ENCODE measurements at places on chromosomes 2 and 18.

DNA sequence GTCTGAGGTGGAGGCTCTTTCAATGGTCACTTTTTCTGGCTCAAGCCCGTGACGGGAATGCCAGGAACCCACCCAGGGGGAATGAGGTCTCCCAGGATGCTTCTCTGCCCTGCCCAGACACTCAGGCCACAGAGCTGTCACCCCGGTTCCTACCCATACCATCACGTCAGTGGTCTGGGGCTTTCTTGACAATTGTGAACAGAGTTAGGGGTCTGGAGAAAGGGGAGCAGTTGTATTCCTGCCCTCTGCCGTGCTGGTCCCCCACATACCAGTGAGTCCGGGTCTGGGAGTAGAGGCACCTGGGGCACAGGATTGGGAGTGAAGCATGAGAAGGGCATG lies 97.2 kb downstream of the B3GNT2 start:
- DNase-seq, result no peak

DNA sequence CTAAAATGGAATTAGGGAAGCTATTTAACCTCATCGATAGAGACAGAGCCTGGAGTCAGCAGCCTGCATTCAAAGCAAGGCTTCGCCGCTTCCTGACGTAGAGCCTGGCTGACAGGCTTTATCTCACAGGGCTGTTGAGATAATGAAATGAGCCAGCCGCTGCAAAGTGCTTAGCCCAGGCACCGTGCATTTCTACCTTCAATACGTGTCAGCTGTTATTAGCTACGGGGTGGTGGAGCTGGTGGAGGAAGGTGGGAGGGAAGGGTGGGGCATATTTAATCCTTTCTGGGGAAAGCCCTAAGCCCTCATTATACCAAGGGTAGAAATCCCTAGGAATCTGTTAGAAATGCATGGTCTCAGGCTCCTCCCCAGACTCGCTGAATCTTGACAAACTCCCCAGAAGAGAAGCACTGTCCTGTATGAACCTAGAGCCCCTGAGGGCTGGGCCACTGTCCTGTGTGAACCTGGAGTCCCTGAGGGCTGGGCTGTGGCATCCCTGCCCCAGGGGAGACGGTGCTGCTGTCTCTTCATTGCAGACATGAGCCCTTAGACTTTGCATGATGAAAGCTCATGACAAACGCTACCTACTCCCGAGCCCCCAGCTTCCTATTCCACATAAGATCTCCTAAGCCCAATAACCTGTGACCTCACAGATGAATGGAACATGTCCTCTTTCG lies 72.4 kb downstream of the ALPK2 start:
- DNase-seq, result no peak

DNA sequence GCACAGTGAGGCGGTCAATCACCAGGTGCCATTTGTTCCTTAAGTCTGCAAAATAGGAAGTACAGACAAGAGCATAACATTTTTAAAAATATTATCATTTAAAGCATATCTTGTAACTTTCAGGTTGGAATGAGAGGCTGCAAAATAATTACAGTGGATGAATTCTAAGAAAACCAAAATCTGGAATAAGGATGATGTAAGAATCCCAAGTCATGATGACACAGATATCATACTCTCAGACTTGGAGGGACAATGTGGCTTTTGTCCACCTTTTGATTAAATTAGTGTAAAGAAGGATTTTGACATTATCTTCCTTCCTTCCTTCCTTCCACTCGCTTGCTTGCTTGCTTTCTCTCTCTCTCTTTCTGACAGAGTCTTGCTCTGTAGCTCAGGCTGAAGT lies 244.4 kb downstream of the NAPG start:
- DNase-seq, result no peak

GRCh38 chr2:134722728-134723127 lies 3.9 kb upstream of the TMEM163 start:
- DNase-seq, result no peak

- no peak for DNase-seq
Observed at GRCh38 chr18:65352186-65352585, 398.6 kb upstream of the CDH7 start.

- no peak for DNase-seq
Observed at GRCh38 chr18:46408334-46408987, 248.6 kb downstream of the LOXHD1 start.

DNA sequence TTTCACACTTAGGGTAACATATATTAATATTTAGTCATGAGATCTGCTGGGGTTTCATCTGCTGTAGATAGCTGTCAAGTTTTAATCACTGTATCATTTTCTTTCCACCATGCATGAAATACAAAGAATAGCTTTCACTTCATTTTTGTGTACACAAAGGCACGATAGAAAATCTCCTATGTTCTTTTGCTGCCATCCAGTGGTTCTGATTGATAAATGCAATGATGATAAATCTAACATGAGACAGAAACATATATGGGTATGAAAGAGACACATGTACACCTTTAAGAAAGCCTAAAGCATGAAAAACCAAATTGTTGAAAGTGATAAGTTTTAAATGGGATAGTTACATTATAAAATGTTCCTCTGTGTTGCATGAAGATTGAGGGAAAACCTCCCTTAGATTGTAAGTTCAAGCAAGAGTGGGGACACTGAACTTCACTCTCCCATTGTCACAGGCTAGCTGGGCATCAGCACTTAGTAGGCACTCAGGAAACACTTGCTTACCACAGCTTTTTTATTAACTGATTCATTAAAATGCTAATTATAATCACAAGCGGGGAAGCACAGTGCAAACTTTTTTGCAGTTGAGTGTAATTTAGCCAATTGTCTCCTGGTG lies 31.2 kb downstream of the C1D start:
- DNase-seq, result no peak

- no peak for DNase-seq
Observed at GRCh38 chr2:45960057-45960863, 308.8 kb downstream of the PRKCE start.

- DNase-seq, result no peak
Observed at GRCh38 chr2:134943540-134943939, 24.9 kb downstream of the CCNT2 start.

DNA sequence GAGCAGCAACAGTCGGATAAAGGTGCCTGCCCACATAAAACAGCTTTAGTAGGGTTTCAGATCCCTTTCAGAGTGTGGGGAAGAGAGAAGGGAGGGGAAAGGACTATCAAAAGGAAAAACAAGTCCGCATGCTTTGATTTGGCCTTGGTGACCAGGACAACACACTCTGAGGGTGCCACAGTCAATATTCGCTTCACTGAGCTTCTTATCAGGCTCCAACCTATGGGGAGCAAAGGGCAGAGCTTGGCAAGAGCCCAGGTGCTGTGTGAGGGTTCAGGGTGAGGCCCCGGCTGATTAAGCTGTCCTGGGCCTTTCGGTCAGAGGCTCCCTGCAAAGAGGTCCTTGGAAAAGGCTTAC lies 237.4 kb upstream of the SMAD2 start:
- no peak for DNase-seq

DNA sequence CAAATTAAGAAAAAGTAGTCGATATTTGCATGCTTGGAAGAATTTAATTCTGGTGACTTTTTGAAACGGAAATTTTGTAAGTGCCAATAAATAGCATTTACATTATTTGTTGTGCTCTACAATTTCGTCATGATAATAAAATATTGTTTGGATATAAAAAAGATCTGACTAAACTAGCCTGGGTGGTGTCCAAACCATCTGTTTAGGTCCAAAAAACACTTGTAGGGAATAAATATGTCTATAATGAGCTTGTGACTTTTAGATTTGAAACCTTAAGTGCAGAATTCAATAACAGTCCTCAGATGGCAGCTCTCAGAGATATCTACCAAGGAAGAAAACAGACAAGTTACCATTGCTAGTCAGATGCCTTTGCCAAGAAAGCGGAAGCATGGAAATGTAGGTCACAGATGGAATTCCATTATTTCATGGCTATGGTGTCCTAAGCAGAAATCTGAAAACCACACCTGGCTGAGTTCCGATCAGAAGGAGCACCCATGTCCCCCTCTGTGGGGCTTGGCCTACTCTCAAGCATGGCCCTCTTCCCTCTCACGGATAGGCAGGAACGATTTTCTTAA lies 731.1 kb downstream of the RNF144A start:
- no peak for DNase-seq

DNA sequence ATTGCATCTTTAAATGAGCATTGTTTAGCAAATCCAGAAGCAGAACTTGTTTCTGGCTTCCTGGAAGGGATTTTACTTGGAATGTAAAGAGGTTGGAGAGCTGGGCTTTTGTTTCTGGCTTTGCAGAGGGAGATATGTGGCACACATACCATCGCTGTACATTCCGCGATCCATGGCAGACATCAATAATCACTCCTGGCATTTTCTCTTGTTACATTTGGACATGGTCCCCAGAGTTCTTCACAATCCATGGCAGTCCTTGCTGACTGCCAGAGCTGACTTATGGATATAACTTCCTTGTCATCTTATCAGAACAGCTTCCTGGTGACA lies 445.6 kb upstream of the SPRED2 start:
- DNase-seq, result no peak

- DNase-seq, result no peak
Observed at GRCh38 chr2:185668710-185669109, 69.9 kb upstream of the FSIP2 start.

- DNase-seq, result no peak
Observed at GRCh38 chr2:231187736-231188505, 10.5 kb upstream of the ARMC9 start.

- no peak for DNase-seq
Observed at GRCh38 chr2:169664600-169664977, 29.6 kb downstream of the CFAP210 start.

- DNase-seq, result no peak
Observed at GRCh38 chr2:181178823-181179412, 198.5 kb downstream of the UBE2E3 start.

GRCh38 chr2:28035163-28035690 lies 144.7 kb downstream of the BABAM2 start:
- DNase-seq, result no peak

- no peak for DNase-seq
Observed at GRCh38 chr2:37337620-37338280, 6.7 kb upstream of the QPCT start.

DNA sequence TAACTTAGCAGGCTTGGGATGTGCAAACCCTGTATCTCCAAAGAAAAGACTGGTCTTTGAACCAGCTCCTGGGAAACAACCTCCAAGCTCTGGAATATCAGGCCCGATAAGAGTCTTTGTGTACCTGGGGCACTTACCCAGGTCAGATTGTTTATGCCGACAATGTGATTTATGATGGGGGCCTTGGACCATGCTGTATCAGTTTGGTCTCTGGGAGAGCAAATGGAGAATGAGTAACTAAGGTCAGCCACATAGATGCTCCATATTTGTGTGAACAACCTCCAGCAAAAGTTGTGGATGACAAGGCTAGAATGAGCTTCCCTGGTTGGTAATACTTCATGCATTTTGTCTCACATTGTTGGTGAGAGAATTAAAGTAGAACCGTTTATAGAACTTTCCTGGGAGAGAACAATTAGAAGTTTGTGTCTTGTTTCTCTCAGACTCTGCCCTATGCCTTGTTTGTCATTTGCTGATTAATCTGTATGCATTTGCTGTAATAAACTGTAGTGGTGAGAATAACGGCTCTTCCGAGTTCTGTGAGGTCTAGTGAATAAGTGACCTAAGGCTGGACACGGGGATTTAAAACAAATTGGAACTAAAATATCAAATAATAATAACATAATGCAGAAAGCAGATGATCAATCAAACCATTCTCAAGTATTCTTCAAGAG lies 259.1 kb downstream of the XIRP2 start:
- no peak for DNase-seq

GRCh38 chr2:215110918-215111317 lies 27.5 kb downstream of the ABCA12 start:
- no peak for DNase-seq

GRCh38 chr2:17765398-17765797 lies 11.5 kb downstream of the GEN1 start:
- no peak for DNase-seq

DNA sequence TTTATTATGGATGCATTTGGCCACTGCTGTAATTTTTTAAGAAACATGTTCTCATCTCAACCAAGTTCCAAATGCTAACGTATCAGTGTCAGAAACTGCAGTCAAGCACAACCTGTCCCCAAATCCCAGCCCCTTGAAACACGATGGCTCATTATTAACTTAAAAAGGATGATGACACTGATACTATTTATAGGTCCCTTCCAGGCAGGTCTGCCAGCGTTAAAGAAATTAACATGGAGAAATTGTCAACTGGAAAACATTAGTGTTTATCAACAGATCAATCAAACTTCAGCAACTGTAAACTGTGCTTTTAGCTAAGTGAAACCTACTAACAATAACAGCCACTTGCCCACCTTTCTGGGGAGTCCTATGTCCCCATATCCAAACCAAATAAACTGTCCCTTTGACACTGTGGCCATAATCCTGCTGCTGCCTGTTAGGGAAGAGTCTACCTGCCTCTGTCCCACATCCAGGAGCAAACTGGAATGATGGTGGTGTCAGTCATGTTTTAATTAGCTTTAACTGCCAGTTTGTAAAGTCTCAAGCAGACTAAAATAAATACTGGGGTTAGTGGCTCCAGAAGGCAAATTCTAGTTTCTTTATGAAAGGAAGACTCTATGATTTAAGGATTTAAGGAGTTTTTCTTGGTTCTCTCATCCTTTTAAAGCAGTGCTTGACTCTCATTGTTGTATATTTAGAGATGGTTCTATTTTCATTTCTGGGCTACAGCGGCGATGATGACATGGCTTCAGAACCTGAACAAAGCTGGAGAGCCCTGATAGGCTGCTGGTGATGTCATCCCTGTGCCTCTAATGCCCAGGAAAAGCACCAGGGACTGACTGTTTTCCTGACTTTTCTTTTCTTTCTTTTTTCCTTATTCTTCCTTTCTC lies 583.6 kb upstream of the PIK3C3 start:
- DNase-seq, result no peak

- no peak for DNase-seq
Observed at GRCh38 chr2:45220227-45220626, 211.0 kb upstream of the SIX2 start.

- no peak for DNase-seq
Observed at GRCh38 chr18:3466045-3466444, 16.1 kb downstream of the TGIF1 start.

GRCh38 chr2:242098034-242098433 lies 228.5 kb downstream of the RTP5 start:
- DNase-seq, result no peak

DNA sequence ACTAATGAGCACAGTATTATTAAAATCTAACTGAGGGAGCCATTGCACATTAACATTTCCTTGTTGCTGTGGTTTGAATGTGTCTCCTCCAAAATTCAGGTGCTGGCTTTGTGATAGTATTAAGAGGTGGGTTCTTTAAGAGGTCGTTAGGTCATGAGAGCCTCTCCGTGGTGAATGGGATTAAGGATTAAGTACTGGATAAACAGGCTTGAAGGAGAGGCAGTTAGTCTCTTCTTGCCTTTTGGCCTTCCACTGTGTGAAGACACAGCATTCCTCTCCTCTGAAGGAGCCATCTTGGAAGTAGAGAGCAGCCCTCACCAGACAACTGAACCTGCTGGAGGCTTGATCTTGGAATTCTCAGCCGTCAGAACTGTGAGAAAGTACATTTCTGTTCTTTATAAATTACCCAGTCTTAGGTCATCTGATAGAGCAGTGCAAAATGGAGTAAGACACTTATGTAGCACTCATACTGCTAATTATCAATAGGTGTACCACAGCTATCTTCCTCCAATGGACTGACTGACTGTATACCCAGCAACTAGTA lies 182.7 kb downstream of the MYO3B start:
- DNase-seq, result no peak

GRCh38 chr18:76405681-76406356 lies 89.2 kb downstream of the ZNF516 start:
- no peak for DNase-seq
